ENCODE measurements at places on chromosomes 12 and 14. TPM values are rescaled to one million over a fixed set of nuclear protein-coding genes. Genes with fewer than 3 reads are reported as not detected.

The ERG28 gene
- 8.1 TPM for total RNA-seq

The CCDC38 gene
- 0.24 TPM for total RNA-seq

The KRT71 gene
- total RNA-seq, result not detected

The C14orf39 gene
- total RNA-seq, result not detected

The MGP gene
- 231 TPM for total RNA-seq

The ESR2 gene
- 0.57 TPM for total RNA-seq

The ABCD2 gene
- 9.1 TPM for total RNA-seq
